ENCODE measurements at places on chromosomes 1 and 21.

- DNase-seq, result no peak
Measured at GRCh38 chr1:180905927-180906326, 6.8 kb upstream of the KIAA1614 start.

DNA sequence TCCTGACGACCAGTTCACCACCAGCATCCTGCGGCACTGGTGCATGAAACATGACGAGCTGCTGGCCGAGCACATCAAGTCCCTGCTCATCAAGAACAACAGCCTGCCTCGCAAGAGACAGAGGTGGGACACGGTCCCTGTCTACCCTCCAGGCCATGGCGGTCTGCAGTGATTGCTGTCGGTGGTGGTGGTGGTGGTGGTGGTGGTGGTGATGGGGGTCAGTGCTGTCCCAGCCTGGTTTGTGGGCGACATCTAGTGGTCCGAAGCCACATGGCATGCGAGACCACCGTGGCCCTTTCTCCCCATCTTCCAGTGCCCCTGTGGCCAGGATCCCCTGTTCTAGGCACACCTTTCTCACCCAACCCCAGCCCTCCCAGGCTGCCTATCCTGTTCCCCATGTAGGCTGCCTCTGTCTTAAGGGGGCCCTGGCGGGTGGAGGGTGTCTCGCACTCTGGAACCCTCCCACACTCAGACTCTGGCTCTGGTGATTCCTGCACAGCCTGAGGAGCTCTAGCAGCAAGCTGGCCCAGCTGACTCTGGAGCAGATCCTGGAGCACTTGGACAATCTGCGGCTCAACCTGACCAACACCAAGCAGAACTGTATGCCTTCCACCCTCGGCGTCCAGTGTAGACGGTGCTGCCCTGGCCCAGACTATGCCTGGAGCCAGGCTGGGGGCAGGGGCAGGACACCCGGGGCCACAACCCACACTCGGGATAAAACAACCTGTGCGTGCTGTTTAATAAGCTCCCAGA, 3.2 kb upstream of the SLC27A3 start:
- DNase-seq, result no peak

GRCh38 chr1:39142401-39143060, 62.0 kb upstream of the MACF1 start:
- peak; percentile 27 for DNase-seq

DNA sequence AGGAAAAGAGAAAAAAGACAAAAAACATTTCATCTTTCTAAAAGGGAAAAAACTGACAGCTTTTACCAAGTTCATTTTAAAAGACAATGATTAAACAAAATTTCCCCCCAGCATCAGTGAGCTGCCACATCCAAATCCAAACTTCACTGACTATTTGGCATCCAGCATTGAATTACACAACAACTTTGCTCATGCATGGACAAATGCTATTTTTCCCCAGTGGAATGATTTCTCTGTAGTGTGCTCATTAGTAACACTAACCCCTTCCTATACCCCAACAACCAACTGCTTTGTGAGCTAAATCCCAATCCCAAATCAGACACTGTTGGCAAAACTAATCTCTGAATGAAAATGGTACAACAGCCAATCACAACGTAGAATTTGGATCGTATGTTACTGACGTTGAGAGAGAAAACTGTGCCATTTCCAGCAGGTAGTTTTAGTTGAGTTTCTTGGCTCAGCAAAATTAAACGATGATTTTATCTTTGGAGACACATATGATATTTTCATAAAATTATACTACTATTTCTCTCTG, 37.9 kb downstream of the PIK3R3 start:
- peak; percentile 27 for DNase-seq

- no peak for DNase-seq
Measured at GRCh38 chr1:202967684-202968281, 726 bp upstream of the CYB5R1 start.

GRCh38 chr1:180503280-180503862, 994 bp upstream of the ACBD6 start:
- peak; percentile 44 for DNase-seq

DNA sequence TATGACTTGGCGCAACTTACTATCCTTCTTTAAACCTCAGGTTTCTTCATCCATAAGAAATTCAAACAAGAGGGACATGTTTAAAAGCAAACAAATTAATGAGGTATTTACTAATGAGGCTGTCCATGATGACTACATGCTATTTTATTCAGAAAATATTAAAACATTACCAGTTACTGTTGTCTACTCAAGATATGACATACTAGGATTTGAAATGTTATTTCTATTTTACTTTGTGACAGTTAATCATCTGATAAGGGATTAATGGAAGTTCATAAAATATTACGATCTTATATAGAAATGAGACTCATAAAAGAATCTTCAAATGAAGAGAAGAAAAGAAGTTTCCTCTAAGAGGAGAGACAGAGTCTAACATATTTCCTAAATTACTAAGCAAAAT, 80.1 kb downstream of the SPATA6 start:
- DNase-seq, result no peak

GRCh38 chr1:101820071-101820470, 176.7 kb downstream of the OLFM3 start:
- DNase-seq, result peak; percentile 21

DNA sequence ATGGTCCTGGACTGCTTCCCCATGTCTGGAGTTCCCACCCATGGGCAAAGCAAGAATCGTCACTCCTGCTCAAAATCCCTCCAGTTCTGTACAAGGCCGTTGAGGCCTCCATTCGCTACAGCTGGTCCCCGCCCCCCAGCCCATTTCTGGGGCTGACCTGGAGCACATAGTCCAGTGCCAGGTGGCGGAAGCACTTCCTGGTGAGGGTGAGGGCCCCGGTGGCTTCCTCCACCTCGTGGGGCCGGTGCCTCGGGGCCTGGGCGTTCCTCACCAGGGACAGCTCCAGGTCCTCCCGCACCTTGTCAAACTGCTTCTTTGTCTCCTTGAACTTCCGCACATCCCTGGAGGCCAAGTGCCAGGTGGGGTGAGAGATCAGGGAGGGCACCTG, 7.4 kb downstream of the ACAP3 start:
- no peak for DNase-seq

GRCh38 chr1:33443080-33443704, 12.3 kb upstream of the PHC2 start:
- peak; percentile 35 for DNase-seq

- DNase-seq, result no peak
Measured at GRCh38 chr1:67020765-67021164, 33.2 kb downstream of the SLC35D1 start.

GRCh38 chr1:23448846-23449245, 24.3 kb upstream of the TCEA3 start:
- no peak for DNase-seq

DNA sequence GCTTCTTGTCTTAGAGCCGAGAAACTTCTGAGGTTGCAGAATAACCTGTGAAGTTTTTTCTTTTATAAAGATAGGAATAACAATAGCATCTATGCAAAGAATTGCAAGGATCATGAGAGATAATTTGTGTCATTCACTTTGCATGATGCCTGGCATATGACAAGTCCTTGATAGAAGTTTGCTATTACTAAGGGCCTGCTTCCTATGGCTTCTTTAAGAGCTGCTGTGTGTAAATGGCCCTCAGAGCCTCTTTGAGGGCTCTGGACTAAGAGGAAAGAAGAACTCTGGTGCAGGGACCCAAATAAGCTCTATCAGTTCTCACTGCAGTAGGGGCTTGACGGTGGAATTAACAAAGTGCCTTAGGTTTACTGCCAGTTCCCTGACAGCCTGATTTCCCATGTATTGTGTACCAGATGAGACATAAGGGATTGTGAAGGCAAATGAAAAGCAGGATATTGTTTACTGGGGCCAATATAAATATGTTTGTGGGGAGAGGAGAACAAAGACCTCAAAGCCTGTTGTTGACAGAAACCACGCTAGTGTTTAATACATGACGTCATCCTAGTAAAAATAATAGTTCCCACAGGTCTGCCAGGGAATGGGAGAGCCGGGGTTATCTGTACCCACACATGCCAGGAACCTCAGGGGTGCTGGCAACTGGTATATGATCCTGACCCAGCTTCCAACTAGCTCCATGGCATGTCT, 131.2 kb upstream of the UBE2U start:
- no peak for DNase-seq

GRCh38 chr1:201336711-201337450, 40.6 kb downstream of the TNNT2 start:
- DNase-seq, result no peak

GRCh38 chr1:67771749-67772148, 61.5 kb downstream of the GNG12 start:
- no peak for DNase-seq

DNA sequence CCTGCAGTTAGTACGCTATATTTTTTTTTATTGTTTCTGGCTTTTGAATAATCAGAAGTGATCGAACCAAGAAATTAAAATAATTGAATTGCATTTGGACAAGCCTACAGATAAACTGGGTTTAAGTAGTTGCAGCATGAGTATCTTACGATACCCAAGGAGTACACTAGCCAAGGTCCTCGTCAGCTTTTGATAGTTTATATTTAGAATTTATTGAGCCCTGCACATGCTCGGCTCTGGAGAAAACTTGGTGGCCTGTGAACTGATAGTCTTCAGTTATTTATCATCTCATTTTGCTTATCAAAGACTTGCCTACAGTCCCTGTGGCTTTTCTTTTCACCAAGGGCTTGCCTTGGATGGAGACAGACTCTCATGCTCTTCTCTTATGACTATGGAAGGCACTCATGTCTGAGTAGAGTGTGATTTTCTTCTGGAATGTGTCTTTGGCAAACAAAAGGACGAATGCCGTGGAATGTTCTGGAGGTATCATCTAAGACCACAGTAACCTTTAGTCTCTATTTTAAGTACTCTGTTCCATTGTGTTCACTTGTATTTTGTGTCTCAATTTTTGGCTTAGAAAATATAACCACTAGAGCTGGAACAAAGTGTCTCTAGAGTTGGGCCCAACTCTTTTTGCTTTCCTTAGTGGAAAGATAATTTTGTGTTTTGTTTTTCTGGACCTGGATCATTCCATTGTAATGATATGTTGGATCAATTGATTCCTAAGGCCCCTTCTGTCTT, 35.9 kb downstream of the BCL9 start:
- DNase-seq, result no peak

DNA sequence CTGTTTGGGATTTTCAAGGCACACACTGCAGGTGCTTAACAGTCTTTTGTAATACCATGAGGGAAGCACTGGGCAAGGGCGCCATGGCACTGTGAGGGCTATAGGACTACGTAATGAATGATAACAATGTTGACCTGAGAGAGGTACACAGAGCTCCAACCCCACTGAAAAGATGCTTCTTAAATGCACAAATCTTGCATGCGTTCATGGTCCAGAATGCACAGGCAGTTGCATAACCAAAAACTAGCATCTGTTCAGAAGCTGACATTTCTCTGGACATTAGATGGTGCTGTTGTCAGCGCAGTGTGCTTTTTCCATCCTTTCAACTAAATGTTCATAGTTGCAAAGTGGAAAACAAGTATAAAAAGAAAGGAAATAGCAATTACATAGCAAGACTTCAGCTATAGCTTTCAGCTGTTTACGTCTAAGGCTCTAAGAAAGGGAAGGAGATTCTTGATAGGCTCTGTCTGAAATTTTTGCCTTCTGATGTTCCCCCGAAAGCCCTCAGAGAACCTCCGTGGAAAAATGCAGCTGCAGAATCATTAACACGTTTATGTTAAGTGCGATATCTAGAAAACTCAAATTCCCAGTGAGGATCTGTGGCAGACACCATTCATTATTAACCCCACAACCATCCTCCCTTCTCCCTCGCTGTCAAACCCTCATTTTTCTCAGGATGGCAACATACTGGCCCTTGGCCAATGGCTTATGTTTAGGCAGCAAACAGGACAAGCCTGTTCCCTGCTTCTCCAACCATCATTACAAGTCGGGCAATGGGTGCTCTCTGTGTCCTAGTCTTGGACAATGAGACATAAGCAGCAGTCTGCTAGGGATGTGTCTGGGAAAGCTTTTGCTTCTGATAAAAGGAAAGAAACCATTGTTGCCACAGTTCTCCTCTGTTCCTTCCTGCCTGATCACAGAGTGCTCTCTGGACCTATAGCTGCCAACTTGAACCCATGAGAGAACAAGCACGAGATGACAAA, 8.2 kb upstream of the TARBP1 start:
- DNase-seq, result peak; percentile 76

DNA sequence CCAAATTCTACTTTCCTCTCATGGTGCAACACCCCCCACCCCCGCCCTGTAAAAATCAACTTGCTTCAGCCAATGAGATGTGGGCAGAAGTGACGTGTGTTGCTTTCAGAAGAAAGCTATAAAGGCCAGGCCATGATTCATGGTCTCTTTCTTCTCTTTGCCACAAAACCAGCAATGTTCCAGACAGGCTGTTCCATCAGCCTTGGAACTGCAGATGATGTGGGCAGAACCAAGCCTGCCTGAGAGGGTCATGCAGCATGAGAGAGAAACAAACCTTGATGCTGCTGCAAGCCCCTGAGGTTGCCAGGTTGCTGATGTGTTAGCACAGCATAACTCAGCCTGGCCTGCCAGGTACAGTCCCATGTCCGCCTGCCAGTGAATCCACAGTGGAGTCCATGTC, 41.8 kb downstream of the MIS18A start:
- no peak for DNase-seq

DNA sequence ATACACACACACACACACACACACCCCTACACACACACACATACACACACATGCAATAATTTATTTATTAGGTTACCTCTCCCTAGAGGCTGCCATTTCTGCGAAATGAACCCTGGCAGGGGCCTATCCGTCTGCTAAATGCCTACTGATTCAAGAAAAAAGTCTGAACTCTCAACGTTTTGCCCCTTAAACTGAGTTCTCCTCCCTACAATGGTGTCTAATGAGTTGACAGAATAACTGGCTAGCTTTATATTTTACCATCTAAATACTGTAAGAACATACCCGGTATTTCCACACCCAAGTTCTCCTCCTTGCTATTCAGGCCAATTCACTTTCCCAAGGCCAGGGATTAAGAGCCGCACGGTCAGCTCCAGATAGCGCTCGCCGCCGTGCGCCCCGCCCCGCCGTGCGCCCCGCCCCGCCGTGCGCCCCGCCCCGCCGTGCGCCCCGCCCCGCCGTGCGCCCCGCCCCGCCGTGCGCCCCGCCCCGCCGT, 339 bp upstream of the RNPC3 start:
- DNase-seq, result peak; percentile 66

DNA sequence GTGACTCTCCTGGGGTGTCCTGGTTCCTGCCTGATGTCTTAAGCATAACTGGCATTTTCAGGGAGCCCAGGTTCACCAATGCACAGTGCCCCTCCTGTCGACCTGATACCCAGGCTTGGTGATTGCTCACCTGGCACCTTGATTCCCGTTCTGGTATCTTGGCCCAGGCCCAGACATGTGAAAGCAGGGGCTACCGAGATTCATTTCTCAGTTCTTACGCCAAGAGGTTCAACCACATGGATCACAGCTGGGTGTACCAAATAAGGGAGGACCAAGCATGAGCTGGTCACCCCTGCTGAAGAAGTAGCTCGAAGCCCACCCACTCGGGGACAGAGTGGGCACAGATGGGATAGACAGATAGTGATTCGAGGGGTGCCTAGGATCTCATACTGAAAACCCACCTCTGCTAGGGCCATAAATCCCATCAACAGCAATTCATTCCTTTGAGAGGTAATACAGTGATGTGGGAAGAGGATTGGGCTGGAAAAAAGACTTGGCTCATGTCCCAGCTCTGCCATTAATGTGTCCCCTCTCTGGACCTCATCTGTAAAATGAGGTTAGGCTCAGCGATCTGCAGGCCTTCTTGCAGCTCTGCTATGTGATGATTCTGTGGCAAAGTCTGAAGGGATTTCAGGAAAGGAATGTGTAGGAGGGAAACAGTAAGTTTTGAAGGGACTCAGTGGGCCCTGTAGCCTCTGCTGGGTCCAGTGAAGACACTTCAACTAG, 2.7 kb downstream of the EPHX1 start:
- DNase-seq, result no peak

- DNase-seq, result no peak
Measured at GRCh38 chr1:246856371-246856770, 75.4 kb downstream of the AHCTF1 start.
